ENCODE measurements at places on chromosomes 2 and 18.

DNA sequence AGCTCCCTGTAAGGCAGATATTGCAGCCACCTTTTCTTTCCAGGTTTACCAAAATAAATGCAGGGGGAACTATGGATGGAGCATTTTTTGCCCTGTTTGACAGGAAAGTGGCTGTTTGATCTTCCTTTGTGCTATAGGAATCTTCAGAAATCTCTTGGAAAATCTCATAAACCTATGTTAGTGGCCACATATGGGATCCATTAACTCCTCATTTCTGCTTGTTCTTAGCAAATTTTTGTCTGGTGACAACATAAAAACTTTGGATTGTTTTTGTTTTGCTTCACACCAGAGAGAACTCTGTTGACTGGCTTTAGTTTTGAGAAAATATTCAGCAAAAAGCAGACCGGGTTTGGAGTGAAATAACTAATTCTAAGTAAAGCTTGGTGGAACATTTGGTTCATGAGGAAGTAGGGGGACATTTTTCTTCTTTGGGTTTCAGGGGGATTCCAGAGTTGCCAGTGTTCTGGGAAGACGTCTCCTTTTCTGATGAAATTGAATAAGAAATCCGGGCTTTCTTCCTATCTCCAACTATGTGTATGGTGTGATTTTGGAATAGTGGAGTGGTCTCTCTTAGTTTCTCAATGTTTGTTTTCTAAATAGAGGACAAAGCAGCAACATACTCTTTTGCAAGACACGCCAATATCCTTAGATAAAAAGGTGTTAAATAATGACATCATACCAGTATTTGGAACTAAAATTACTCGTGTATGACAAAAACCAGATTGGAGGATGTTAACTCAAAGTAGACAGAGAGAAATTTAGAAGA, 174.4 kb downstream of the ICOS start:
- no peak for DNase-seq

- no peak for DNase-seq
Observed at GRCh38 chr2:188399159-188399558, 107.5 kb downstream of the GULP1 start.

GRCh38 chr2:216692636-216693413, 2.5 kb downstream of the IGFBP5 start:
- DNase-seq: peak; percentile 6

DNA sequence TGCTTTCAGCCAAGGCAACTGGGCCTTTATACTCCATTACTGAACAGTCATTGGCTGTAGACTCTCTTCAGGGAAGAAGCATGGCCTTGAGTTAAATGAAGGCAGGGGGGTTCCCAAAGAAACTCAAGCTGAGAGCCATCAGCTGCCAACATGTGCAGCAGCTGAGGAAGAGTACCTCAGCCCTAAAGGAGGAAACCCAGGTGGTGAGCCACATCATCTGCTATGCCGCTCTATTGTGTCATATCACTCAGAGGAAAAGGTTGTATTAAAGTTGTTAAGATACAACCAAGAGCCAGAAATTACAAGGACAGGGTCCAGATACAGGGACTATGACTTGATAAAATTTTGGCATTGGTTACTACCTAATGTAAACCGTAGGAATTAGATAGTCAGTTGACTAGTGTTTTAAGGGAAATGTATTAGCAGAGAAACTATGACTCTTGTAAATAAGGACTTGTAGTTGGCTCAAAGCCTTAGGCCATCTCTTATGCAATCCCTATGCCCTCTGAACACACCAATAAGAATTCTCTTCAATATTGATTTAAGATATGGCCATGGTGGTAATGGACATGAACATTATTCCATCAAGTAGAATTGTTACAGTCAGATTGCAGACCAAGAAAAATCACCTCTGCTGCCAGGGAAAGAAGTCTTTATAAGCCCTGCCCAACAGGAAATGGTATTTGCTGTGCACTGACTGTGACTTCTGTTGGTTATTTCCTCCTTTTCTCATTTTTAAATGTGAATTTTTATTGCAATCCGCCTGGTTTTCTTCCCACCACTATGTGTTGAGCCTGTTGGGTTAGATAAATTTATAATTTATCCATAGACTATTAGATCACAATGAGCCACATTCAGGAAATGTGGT, 9.2 kb upstream of the LRPPRC start:
- no peak for DNase-seq

DNA sequence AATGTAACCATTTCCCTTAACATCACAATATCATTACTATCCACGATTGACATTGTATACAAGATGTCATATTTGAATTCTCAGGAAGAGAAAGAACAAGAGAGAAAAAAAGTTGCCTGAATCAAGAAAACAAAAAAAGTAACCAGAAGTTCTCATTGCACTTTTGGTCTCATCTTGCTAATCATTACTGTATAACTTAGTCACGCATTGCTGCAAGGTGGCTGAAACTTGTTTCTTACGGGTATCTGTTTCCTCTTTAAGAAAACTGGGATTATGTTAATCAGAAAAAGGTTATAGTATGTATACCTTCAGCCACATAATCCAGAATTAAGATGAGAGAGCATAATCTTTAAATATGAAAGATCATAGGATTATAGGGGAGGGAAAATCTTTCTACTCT, 639.7 kb upstream of the SYT4 start:
- no peak for DNase-seq

- peak; percentile 14 for DNase-seq
Observed at GRCh38 chr18:48785091-48785614, 165.6 kb downstream of the SMAD7 start.

DNA sequence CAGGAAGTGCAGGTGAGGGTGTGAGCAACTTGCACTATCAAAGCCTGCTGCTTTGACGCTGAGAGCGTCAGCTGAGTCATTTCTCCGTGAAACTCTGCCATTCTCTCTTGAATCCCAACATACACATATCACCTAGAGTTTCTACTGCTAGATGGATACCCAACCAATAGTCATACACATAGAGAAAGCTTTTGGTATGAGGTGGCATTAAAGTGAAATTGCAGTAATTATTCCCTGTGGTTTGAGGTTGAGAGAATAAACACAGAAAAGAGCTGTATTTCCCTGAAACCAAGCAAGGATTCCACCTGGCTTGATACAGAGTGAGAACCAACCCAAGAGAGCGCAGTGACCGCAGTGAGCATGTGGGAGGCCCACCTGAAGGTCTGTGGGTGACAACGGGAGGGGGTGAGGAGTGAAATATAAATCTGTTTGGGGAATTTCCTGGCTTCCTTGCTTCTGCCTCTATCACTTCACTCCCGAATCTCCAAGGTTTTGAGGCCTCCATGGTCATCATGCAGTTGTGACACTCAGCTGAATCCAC, 28.8 kb upstream of the TMEM18 start:
- no peak for DNase-seq

DNA sequence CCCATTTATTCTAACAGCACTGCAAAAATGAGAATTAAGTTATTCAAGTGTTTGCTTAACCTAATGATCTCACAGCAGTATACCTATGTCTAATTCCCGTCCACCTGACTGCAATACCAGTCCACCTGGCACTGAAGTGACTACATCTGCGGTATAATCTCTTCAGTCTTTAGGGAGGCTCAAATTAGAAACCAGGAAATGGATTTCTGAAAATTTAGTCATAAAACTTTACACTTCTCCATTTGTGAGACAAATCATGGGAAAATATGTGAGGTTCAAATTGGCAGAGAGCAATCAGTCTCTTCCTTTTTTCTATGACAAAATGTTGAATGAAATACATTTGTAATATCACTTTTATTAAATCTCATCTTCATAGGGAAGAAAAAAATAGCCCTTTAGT, 33.0 kb downstream of the FTCDNL1 start:
- no peak for DNase-seq

GRCh38 chr2:39933196-39933595, 154.1 kb upstream of the THUMPD2 start:
- DNase-seq: no peak

GRCh38 chr2:98551316-98551715, 57.0 kb downstream of the COA5 start:
- peak; percentile 21 for DNase-seq

GRCh38 chr2:224976629-224977525, 65.4 kb downstream of the DOCK10 start:
- DNase-seq: no peak

DNA sequence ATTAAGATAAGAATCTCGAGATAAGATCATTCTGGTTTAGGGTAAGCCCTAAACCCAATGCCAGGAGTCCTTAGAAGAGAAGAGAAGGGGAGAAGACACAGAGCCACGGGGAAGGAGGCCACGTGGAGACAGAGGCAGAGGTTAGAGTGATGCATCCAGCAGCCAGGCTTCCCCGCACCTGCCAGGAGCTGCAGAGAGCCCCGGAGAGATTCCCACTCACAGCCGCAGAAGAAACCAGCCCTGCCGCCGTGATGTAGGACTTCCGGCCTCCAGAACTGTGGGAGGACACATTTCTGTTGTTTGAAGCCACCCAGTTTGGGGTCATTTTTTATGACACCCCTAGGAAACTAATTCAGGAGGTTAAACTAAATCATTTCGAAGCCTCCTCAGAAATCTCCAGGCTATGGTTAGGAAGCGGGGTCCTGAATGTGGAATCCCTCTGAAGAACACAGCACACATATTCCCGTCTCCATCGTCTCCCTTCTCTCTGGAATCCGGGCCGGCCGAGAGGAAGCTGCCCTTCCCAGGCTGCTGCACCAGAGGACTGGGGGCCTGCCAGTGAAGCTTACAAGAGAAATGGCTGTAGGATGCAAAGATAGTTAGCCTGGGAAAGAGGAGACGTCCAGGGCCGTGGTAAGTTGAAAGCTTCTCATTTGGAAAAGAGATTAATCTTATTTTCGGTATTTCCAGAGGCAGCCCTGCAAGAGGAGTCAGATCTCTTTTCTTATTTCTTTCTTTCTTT, 156.6 kb downstream of the TWIST2 start:
- no peak for DNase-seq

DNA sequence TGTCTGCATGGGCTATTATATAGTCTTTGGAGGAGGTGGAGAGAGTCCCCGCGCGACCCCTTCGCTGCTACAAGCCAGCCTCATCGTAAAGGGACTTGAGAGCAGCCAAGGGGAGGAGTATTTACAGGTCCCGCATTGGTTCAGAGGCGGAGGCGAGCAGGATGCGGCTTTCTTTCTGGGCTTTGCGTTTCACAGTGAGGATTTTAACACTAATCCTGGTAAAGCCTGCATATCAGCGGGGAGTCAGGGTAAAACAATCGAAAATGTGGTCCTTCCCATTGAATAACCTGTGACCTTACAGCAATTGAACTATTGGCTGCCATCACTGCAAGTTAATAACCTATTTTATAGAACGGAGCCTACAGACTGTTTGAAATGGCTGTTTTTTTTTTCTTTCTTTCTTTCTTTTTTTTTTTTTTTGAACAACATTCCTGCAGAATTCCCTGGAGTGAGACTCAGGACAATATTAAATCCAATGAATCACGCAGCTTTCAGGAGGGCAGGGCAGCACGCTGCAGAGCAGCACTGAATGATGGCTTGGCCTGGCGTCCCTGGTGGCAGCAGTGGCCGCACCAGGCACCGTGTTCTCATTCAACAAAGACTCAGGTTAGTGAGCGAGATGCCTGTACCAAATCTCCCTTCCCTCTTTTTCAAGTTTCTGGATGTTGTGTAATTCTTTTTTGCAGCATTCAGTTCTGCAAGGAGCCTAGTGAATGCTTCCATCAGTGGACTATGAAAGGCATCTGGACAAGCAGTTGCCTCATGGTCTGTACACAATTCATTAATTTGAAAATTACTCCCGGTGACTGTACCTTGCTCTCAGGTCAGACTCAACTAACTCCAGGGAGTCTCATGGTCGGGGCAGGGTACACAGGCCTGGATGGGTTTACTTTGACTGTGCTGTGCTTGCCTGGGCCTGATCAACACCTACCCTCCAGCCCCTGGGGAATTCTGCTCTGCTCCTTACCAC, 19.8 kb downstream of the SMIM21 start:
- DNase-seq: no peak

DNA sequence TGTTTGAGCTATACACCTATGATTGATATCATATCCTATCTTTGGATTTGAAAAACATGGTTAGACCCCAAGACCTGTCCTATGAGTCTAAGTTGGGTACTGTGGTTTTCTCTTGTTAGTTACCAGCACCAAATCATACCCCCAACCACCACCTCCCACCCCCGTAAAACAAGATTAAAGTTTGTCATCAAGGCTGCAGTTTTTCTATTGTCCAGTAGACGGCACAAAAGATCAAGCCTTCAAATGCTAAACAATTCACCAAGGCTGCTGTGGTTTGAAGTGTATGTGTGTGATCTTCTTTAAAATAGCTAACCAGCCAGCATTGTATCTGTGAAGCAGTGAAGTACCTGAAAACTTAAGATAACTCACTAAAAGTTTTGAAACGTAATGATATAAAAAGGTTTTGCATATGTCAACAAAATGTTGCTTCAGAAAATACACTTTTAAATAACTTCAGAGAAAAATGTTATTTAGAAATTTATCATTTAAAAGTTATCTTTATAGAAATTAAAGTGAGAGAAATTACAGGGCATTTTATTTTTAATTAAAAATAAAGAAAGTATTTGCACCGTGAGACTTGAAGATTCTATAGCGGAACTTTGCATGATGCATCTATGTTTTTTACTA, 5.8 kb upstream of the MEIS1 start:
- no peak for DNase-seq

GRCh38 chr2:98637401-98638147, 29.2 kb downstream of the UNC50 start:
- DNase-seq: peak; percentile 62

- no peak for DNase-seq
Observed at GRCh38 chr18:65761636-65762295, 11.0 kb downstream of the CDH7 start.

GRCh38 chr2:75491129-75491753, 69.5 kb downstream of the EVA1A start:
- DNase-seq: no peak

DNA sequence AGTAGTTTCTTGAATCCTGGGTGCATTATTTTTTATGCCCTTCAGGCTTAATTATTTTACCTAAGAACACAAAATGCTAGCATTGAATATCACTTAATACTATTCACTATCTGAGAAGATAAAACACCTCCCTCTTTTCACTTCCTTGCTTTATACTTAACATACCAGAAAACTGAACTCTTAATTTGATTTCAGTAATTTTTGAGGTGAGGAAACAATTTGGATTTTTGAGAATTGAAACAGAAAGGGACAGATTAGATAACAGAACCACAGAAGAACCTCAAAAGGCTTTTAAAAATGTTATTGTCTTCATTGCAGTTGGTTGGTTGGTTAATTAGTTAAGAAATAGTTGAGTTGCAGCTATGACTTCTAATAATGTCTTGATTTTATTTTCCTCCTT, 69.5 kb downstream of the GPD2 start:
- DNase-seq: no peak

- DNase-seq: no peak
Observed at GRCh38 chr18:45268583-45268982, 346.7 kb upstream of the SLC14A2 start.

Data from effector memory CD8-positive, alpha-beta T cell (primary cell).